ENCODE measurements at places on chromosomes 3 and 15. TPM values are rescaled to one million over a fixed set of nuclear protein-coding genes. Genes with fewer than 3 reads are reported as not detected.
A peak's percentile ranks its signal among the peaks of the same experiment; 100 is the strongest.

PATL2 gene
- total RNA-seq = 0.66 TPM

DNA sequence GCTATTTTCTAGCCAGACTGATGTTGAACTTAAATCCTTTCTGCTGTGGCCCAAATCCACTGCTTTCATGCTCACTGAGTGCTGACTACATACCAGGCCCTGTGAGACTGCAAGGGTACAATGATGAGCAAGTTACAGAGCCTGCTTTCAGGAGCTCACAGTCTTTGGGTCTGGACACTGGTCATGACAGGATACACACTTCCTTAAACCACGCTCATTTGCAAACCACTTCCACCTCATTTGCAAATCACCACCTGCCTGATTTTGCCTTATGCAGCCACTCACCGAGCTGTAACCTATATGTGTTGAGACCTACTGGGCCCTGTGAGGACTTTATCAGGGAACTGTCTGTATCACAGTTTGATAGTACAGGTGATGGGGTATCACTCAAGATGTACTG is 50.2 kb upstream of the LRRC58 start:
- no peaks in the 10 kb centered on the region for H3K27me3 ChIP-seq
- no peak for DNase-seq
- H3K4me1 ChIP-seq = no peaks in the 10 kb centered on the region
- H3K27ac ChIP-seq = no peak overlapping the region
- peaks cover 81% of the 10 kb centered on the region for H3K36me3 ChIP-seq

GRCh38 chr3:101842935-101843330 is 6.4 kb upstream of the NFKBIZ start:
- H3K27ac ChIP-seq = no peak overlapping the region
- H3K27me3 ChIP-seq = no peaks in the 10 kb centered on the region
- no peak overlapping the region for H3K4me3 ChIP-seq

SCAMP5 gene
- 2.0 TPM for total RNA-seq

SPTSSB gene
- total RNA-seq = 0.04 TPM

TYRO3 gene
- total RNA-seq = 15.4 TPM

DNA sequence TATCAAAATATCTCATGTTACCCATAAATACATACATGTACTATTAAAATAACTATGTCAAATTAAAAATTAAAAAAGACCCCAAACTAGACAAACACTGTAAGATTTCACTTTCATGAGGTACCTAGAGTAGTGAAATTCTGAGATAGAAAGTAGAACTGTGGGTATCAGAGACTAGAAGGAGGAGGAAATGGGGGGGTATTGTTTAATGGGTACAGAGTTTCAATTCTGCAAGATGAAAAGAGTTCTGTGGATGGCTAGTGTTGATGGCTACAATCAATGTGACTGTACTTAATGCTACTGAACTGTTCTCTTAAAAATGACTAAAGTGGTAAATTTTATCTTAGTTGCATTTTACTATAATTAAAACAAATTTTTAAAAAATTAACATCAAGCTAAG is 36.6 kb downstream of the RFX7 start:
- DNase-seq = no peak
- no peak overlapping the region for H3K27ac ChIP-seq
- H3K4me3 ChIP-seq = no peak overlapping the region
- H3K27me3 ChIP-seq = no peaks in the 10 kb centered on the region

GPD1L gene
- total RNA-seq = 41.3 TPM

KLHL25 gene
- 5.3 TPM for total RNA-seq

DNA sequence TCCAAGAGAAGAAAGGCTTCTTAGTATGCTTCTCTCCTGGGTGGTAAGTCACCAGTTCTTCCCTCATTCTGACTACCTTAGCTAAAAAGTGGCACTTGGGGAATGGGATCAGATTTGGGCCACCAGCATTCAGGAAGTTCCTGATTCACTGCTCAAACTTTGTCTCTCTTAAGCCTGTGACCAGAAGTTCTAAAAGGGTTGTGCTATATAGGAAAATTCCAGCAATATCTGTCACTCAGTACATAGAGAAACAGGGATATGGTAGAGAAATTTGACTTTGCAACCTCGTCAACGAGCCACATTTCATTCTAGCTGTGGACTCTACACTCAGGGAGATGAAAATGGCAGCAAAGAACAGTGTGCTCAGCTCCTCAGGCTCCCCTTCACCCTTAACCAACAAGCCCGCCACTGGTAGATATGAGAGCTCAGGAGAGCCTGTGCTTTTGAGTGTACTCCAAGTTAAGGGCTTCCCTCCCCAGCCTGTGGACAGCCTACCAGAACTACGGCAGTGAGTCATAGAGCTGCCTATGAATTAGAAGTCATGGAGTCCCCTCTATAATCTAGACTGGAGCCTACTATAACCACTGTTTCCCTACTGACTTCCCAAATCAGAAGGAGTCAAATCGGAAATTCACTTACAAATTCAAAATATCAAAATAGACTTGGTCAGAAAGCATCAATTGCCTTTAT is 52.6 kb upstream of the MYO5C start:
- H3K4me1 ChIP-seq = no peaks in the 10 kb centered on the region
- no peak overlapping the region for H3K27ac ChIP-seq
- H3K36me3 ChIP-seq = peaks cover 7% of the 10 kb centered on the region
- no peaks in the 10 kb centered on the region for H3K27me3 ChIP-seq
- DNase-seq = peak; percentile 21
- no peak overlapping the region for H3K4me3 ChIP-seq

SLC28A1 gene
- total RNA-seq = 0.35 TPM

- DNase-seq = no peak
- H3K4me1 ChIP-seq = no peaks in the 10 kb centered on the region
- no peaks in the 10 kb centered on the region for H3K27me3 ChIP-seq
Observed at GRCh38 chr3:148223266-148223665, 474.4 kb upstream of the AGTR1 start.

DNA sequence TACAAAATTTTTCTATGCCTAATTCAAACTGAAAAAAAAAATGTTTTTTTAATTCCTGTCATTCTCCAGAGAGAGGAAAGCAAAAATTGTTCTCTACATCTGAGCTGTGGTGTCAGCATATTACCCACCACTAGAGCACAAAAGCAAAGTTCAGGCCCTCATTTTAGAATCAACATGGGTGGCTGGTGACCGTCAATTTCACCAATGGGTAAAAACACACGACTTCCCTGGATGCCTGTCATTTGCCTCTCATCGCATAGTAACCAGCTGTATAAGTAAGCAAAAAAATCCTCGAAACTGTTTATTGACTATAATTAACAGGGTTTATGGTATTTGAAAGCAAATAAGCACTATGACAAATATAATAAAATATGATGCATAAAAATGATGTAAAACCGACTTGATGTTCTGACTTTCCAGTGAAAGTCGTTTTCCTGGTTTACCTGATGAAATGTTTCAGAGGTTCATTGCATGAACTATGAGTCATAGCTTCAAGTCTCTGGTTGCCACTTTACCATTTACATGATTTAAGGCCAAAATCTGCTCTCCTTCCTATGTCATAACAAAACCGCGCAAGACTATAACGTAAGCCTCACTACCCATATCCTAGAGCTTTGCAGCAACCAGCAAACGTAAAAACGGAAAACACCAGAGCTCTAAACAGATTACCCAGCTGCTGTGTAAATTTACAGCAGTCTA is 60.5 kb downstream of the THBS1 start:
- H3K4me3 ChIP-seq = no peak overlapping the region
- H3K36me3 ChIP-seq = no peaks in the 10 kb centered on the region
- no peak overlapping the region for H3K27ac ChIP-seq
- no peaks in the 10 kb centered on the region for H3K27me3 ChIP-seq
- peaks cover 9% of the 10 kb centered on the region for H3K4me1 ChIP-seq

GRCh38 chr15:85879334-85880163 is 84.8 kb upstream of the KLHL25 start:
- no peaks in the 10 kb centered on the region for H3K36me3 ChIP-seq
- H3K27ac ChIP-seq = no peak overlapping the region
- peak; percentile 44 for DNase-seq
- no peak overlapping the region for H3K4me3 ChIP-seq
